ELF-1 (cell line): ENCODE measurements at places on chromosomes 7 and 10.

DNA sequence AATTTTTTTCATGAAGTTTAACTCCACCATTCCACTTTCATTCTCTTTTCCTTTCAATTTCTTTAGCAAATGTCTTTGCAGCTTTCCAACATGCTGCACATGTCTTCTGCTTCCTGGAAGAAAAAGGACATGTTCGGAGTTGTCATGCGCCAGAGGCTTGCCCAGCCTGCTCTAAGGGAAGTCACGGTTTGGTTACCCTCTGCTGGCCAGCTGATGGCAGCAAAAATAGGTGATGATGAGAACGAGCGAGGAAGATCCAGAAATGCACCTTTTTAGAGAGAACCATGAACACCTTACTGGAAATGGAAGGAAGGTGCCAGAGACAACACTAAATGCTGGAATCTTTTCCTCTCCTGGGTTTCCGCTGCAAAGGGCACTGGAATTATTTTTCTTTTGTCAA, 4.9 kb upstream of the ZSCAN21 start:
- no peak for DNase-seq

DNA sequence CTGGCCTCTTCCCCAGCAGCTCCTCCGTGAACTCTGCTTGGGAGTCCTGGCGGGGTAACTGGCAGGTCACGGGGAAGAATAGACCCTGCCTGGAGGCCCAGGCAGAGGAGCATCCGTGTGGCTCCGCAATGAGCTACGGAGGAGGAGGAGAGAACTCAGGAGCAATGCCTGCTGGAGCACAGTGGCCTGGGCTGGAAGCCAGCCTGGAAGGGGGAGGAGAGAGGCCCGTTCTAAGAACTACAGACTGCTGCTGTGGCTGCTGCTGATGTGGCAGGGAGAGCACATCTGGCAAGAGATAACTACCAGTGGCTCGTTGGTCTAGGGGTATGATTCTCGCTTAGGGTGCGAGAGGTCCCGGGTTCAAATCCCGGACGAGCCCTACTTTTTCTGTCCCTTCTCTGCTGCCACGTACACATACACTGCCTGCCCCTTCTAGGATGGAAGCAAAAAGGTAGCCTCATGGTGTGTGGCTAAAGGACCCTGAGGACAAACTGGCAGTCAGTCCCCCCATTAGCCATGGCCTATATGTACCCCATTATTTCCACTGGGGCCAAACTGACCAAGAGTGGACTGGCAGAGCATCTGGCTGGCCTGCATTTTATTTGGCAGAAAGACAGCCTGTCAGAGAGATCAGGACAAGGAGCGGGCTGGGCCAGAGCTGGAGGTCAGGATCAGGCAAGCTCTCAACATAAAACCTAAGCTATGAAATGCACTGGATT, 7.7 kb upstream of the OPN1SW start:
- DNase-seq: peak; percentile 95

DNA sequence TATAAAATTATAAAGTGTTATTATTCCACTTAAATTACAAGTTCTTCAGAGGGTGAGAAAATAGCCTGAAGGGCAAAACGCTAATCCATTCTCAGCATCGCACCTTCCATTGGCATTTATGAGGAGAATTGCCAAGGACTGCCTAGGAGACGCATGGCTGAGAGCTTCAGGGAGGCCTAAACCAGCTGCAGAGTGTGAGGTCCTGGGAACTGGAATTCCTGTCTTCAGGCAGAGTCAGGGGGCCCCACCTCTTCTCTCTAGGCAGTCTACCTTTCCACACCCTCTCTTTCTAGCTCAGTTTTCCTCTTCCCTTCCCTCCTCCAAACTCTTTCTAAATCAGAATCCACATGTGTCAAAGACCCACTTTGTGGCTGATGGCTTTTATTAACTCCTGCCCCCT, 35.3 kb downstream of the LRRC72 start:
- DNase-seq: peak; percentile 50

DNA sequence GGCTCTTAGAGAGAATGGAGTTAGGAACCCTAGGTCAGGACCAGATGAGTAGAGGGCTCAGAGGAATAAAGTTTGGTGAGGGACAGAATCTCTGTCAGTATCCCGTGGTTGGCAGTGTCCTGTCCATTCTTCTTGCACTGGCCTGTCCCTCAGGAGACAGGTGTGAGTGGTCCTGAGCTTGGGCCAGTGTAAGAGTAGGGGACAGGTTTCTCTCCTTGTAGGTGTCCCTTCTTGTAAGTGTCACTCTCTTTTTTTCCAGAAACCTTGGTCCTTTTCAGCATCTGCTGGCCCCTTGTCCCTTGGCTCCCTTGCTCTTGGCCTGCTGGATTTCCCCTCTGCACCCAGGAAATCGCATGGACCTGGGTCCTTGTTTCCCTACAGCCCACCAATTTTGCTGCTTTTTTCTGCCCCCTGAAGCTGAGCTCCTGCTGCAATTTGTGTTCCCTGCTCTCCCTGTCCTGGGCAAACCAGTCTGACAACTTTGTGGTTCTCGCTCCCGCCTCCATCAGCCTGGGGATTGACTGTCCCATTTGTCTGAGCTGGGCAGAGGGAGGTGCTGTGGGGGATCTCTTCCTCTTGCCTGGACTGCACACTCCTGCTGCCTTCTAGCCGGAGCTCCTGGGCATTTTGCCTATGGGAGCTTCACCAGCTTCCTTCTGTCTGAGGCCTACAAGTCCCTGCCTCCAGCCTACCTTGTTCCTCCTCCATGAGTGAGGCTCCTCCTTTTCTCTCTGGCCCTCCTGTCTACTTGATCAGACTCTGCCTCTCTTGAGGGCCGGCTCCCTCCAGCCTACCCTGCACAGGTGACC, 6.5 kb downstream of the TSPAN14 start:
- DNase-seq: peak; percentile 92

- no peak for DNase-seq
Measured at GRCh38 chr7:69934144-69934903, 336.0 kb downstream of the AUTS2 start.

DNA sequence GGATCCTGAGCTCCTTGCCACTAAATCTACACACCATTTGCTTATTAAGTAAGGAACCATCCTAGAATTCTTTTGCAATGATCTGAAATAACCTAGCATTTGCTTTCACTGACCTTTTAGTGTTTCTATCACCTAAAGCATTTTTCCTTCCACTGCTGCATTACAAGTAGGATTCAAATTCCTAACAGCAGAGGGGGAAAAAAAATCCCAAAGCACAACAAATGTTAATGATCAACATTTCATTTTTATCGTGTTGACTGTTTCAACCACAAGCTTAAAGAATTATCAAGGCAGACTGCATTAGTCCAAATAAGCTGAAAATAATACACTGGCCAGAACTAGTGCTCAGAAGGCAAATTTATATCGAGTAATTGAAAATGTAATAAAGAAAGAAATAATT, 174.7 kb upstream of the TCF7L2 start:
- DNase-seq: no peak

DNA sequence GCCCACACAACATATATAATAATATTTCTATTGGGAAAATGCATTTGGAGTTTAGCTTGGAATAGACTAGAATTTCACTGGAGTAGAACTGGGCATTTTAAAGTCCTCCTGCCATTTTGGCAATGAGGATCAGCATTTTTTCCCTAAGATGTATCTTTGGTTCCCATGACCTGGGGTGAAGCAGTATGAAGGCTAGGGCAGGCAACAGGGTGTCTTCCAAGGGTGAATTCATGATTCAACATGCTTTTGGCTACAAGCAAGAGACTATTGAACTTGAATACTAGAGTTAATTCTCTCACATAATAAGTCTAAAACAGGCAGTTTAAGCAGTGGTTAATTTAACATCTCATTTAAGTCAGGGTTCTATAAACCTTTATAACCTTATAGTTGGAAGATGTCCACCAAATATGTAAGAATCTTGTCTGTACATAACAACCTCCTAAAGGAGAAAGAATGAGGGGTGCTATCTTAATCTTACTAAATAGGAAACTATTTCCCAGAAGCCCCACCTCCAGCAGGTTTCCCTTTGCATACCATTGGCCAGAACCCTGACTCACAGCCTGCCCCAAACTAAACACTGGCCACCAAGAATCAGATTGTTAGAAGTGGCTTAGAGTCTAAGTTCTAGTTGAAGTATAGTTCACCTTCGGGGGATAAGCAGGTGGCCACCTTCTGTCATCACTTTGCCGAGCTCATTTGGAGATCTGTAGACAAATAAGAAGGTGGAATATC, 96.0 kb upstream of the PRPS1L1 start:
- no peak for DNase-seq

GRCh38 chr10:52283174-52283573, 30.9 kb upstream of the DKK1 start:
- no peak for DNase-seq

DNA sequence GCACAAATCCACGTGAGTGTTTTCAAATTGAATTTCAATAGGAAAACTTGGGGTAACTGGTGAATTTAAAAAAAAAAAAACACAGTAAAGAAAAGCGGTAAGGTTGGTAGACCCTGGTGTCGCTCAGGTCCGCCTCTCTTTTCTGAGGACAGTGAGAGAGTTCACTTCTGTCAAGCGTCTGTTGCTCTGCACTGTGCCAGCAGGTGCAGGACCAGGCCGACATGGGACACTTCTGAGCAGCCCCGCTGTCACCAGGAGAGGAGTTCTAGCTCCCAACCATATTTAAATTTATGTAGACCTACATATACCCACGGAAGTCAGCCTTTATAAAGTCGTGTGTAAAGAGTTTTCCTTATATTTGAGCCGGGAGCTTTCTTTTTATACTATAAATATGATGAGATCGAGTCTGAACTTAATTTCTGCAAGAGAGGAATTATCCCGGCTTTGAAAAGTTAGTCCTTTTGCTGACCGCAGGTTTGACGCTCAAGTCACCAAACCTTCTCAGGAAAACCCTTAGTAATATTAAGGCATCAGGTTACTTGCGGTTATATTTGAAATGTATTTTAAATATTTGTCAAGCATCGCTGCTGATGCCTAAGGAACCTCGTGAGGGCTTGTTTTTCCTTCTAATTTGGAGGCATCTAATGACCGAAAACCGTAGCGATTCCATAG, 531 bp downstream of the IKZF1 start:
- peak; percentile 16 for DNase-seq

- peak; percentile 69 for DNase-seq
Measured at GRCh38 chr7:120856621-120857352, 1.2 kb downstream of the TSPAN12 start.

GRCh38 chr7:83798489-83798888, 149.6 kb upstream of the SEMA3E start:
- no peak for DNase-seq

- DNase-seq: no peak
Measured at GRCh38 chr7:128934361-128935341, 3.1 kb upstream of the IRF5 start.

GRCh38 chr7:86949052-86949778, 110.2 kb downstream of the ELAPOR2 start:
- DNase-seq: no peak

- peak; percentile 13 for DNase-seq
Measured at GRCh38 chr7:117478836-117479224, 995 bp upstream of the CFTR start.

GRCh38 chr10:62046522-62047227, 145.2 kb downstream of the ARID5B start:
- peak; percentile 27 for DNase-seq
